ENCODE measurements at places on chromosomes 5 and 9.

DNA sequence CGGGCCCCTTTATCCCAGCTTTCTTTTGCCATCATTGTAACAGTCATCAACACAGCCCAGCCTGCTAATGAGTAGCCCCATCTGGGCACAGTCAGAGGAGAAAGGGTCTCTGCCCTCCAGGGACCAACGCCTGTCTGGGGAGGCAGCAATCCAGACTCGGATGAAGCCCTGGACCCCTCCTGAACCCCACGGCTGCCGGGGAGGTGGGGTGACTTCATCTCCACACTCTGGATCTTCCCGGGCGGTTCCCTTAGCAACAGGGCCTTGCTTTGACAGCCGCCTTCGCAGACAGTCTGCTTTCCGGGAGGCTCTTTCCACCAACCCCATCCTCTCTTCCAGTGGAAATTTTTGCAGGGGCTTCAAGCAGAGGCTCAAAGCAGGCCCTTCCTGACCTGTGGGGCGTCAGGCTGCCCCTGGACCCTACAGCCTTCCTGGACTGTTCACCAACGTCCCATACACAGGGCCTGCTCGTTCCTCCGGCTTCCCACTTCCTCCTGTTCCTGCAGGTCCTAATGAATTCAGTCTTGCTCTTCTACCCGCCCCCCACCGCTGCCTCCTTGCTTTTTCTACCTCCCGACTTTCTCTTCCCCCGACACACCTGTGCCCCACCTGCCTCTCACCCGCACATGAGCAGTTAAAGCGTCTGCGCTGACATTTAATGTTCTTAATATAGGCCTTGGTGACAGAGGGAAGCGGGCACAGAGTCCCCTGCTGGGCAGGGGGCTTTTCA lies 161.7 kb upstream of the MVB12B start:
- DNase-seq, result no peak

GRCh38 chr9:98501819-98502218 lies 206.9 kb downstream of the GABBR2 start:
- no peak for DNase-seq

- no peak for DNase-seq
Measured at GRCh38 chr5:106818552-106818951, 852.2 kb downstream of the EFNA5 start.

GRCh38 chr5:33679791-33680190 lies 212.0 kb downstream of the ADAMTS12 start:
- DNase-seq, result no peak

DNA sequence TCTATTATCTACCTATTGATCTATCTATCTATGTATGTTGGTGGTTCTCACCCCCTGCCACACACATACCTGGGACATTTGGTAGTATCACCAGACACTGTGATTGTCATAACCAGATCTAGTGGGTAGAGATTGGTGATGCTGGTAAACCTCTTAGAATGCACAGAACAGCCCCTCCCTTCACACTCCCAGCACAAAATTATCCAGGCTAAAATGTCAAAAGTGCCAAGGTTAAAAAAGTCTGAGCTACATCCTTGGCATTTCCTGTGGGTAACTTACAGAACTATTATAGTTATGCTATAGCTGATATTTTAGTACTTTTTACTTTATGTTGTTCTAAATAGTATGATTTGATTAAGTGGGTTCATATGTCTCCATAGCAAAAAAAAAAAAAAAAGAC lies 151.0 kb downstream of the FER start:
- no peak for DNase-seq

DNA sequence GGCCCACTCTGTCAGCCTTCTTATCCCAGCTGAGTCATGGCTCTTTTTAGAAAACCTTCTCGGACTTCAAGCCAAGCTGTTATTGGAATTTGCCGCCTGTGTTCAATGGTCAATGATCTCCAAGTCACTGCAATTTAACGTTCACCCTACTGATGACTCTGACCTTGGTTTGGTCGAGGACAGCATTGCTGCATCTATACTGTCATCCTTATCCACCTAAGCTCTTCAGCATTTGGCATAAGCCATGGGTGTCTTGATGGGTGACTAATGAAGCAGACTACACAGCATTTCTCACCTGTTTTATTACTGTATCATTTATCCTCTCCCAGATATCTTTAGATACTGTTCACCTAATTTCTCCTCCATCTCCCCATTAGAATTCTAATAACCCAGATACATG lies 5.6 kb upstream of the HSPB3 start:
- no peak for DNase-seq

DNA sequence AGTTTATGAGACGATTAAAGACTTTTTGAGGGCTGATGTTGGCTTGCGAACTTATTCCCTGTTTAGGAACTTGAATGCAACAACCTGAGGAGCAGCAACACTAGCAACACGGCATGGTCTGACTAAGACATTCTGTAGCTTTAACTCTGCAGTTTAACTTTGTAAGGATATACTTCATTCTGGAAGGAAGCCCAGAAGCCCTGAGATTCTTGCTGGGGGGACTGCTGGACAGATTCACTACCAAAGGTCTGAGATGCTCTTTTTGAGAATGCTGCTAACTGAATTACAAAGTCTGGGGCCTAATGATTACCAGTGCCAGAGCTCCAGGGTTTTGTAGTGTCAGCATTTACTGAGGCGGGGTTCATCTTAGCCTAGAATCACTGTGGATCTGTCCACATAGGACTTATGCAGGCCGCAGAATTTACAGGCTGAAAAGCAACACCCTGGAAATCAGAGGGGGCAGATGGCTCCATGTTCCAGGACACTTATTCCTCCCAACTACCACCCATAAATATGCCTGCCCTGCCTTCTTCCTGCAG lies 537.1 kb upstream of the CDH18 start:
- DNase-seq, result no peak

DNA sequence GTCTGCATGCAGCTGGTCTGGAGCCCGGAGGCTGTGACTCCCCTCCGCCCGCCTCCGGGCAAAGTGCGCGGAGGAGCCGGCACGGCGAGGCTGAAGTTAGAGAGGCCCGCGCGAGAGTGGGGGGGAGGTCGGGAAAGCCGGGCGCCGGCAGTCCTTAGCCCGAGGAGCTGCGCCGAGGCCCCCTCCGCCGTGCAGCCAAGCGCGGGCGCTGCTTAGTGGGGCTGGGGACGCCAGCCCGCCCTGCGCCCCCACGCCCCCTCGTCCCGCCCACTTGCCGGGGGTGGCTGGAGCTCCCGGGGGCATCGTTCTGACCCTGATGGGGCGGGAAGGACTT lies 403 bp downstream of the NINJ1 start:
- no peak for DNase-seq

DNA sequence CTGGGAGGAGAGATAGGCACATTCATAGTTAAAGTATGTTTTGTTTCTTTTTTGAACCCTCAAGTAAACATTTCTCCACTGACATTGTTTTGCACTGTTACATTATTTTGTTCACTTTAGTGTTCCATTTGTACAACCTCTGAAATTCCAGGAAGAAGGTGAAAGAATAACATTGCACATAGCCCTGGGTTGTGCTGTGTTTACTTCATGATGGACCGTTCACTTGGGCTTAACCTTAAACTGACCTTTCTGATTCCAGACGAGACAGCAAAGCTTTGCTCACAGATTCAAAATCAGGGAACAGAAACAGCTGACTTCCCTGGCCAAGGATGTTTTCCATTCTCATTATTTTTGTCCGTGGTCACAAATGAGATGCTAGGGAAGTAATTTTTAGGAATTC lies 42.8 kb upstream of the GDNF start:
- DNase-seq, result no peak

DNA sequence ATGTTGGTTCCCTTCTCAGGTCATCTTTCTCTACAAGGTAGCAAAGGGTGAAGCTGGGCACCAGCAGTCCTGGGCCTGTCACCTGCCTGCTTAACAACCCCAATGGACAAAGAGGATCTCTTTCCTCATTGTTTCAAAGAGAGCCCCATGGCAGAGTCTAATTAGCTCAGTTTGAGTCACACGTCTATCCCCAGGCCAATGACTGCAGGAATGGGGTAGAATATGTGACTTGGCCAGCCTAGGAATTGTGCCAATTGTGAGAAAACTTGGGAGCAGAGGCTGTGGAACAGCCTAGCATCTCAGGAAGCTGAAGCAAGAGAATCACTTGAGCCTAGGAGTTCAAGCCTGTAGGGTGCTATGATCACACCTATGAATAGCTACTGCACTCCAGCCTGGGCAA lies 3.6 kb upstream of the RAPGEF1 start:
- no peak for DNase-seq

- no peak for DNase-seq
Measured at GRCh38 chr5:138528208-138528607, 14.8 kb downstream of the ETF1 start.

GRCh38 chr5:135076051-135076491 lies 42.0 kb upstream of the PITX1 start:
- DNase-seq, result no peak

GRCh38 chr9:84001621-84002020 lies 21.0 kb downstream of the RMI1 start:
- DNase-seq, result no peak

Data from stimulated activated CD4-positive, alpha-beta T cell treated with anti-CD3 and anti-CD28 coated beads, Interleukin-12 subunit alpha, Interleukin-12 subunit beta, amount 100 ng/mL, for 48 hours (primary cell).